Naive thymus-derived CD4-positive, alpha-beta T cell (primary cell): ENCODE measurements at places on chromosomes 5 and 9. TPM values are rescaled to one million over a fixed set of nuclear protein-coding genes. Genes with fewer than 3 reads are reported as not detected.

GRCh38 chr5:83048277-83048676, 28.9 kb downstream of the TMEM167A start:
- no peak for DNase-seq

- DNase-seq: no peak
Observed at GRCh38 chr9:7341571-7341970, 458.0 kb downstream of the DMAC1 start.

GRCh38 chr5:174454464-174454863, 269.9 kb upstream of the MSX2 start:
- DNase-seq: peak; percentile 2

- no peak for DNase-seq
Observed at GRCh38 chr9:136625101-136626065, 37.3 kb upstream of the EGFL7 start.

GRCh38 chr5:73654819-73655318, 28.9 kb downstream of the ARHGEF28 start:
- DNase-seq: no peak

Gene ARHGEF39
- total RNA-seq: 10.0 and 10.4 TPM in 2 replicates
